Femur (tissue), 1 donor: ENCODE measurements at places on chromosomes 13 and 19.

- DNase-seq, result no peak
Observed at GRCh38 chr13:112693831-112694497, 4.1 kb downstream of the ATP11A start.

- peak; percentile 38 for DNase-seq
Observed at GRCh38 chr13:24264976-24265375, 44.4 kb upstream of the C1QTNF9 start.

- no peak for DNase-seq
Observed at GRCh38 chr13:111610879-111611278, 290.4 kb downstream of the TEX29 start.

DNA sequence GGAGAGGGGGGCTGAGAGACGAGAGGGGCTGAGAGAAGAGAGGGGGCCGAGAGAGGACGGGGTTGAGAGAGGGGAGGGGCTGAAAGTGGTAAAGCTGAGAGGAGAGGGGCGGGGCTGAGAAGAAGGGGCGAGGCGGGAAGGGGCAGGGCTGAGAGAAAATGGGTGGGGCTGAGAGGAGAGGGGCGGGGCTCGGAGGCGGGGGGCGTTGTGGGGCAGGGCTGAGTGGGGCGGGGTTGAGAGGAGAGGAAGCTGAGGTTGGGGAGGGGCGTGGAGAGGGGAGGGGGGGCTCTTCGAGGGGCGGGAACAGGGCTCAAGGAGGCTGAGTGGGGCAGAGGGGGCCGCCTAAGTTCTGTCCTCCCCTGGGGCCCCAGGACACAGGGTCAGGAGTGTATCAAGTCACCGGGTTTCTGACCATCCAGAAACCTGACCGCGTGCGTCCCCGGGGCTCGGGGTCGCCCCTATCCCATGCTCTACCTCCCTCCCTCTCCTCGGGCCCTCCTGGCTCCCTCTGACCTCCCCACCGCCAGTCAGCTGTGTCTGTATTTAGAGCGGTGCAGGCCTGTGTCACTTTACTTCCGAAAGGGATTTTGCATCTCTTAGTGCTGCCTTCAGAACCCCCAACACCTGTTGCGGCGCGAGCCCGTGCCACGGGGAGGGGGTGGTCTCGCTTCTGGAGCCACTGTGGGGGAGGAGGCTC is 38.6 kb upstream of the SEMA6B start:
- DNase-seq, result peak; percentile 60

- peak; percentile 43 for DNase-seq
Observed at GRCh38 chr19:40191836-40192646, 815 bp downstream of the MAP3K10 start.

- peak; percentile 51 for DNase-seq
Observed at GRCh38 chr13:43411741-43412140, 375.0 kb downstream of the ENOX1 start.

DNA sequence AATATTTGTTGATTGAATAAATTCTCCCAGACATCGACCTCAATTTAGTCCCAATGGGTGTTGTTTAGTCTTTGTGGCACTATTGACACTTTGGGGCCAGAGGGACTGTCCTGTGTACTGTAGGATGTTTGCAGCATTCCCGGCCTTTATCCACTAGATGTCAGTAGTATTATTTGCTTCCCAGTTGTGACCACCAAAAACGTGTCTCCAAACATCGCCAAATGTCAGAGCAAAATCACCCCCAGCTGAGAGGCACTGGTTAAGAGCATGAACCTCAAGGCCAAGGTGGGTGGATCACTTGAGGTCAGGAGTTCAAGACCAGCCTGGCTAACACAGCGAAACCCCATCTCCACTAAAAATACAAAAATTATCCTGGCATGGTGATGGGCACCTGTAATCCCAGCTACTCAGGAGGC is 15.4 kb downstream of the NLRP12 start:
- DNase-seq, result no peak

DNA sequence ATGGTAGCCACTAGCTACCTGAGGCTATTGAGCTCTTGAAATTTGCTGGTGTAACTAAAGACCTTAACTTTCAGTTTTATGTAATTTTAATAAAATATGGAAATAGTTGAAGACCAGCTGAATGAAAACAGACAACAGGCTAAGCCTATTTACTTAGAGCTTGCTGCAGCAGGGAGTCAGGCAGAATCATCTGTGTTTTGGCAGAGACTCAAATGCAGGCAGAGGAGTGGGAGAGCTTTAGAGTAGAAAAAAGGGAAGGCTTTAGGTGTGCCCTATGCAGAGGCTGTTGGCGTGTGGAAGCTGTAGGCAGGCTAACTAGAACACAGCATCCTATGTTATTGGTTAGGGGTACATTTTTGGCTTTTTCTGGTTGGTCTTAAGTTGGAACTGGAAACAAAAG is 304.9 kb upstream of the NBEA start:
- DNase-seq, result no peak

DNA sequence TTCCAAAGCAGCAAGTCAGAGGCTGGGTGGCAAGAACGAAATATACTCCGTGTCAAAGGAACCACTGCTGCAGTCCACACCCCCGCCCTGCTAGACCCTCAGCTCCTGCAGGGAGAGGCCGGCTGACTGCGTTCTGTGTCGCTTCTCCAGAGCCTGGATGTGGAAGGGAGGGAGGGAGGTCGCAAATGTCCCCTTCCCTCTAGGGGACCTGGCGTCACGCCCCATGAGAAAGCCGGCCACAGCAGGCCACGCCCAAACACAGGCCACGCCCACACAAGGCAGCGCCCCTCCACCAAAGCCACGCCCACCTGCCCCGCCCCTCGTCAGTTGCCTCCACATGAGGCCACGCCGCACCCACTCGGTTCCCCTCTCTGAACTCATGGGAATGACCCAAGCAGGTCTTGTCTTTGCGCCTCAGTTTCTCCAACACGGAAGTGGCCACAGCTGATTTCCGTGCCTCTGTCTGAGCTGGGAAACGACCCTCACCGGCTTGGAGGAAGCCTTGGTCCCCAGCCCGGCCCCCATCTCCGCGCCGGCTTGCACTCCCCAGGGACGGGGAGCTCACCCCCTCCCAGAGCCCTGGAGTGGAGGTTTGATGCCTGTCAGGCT is 38.4 kb upstream of the TCF3 start:
- peak; percentile 54 for DNase-seq

- no peak for DNase-seq
Observed at GRCh38 chr19:48890551-48890950, 8.0 kb downstream of the TULP2 start.

- DNase-seq, result no peak
Observed at GRCh38 chr13:94065741-94066140, 413.7 kb downstream of the DCT start.

DNA sequence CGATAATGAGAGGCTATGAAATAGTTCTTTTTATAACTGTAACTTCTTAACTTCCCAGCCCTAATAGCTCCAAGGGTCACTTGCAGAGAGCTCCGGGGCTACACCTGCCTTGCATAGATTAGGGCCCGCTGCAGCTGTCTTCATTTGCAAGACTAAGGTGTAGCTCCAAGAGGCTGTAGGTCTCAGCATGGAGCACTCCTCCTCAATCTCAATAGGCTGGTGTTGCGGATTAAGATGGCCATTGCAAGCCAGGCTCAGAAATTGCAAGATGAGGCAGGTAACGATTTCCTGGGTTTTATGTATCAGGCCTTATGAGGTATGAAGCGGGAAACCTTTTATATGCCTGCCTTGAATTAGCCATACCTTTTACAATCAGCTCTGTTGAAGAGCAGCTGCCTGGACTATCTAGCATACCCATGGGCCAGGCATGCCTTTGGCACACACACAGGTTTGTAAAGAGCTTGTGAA is 185.7 kb downstream of the TM9SF2 start:
- no peak for DNase-seq

DNA sequence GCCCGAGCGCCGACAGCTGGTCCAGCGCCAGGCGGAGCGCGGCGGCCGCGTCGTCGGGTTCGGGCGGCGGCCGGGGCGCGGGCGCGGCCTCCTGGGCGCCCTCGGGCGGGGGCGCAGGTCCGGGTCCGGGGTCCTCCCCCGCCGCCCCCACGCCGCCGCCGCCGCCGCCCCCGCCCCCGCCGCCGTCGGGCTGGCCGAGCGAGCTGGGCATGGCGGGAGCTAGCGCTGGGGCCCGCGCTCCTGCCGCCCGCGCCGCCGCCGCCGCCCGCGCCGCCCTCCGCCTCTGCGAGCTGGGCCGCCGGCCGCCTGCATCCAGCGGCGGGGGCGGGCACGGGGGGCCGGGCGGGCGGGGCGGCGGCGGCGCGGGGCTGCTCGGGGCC is 287 bp downstream of the MEX3D start:
- DNase-seq, result no peak

DNA sequence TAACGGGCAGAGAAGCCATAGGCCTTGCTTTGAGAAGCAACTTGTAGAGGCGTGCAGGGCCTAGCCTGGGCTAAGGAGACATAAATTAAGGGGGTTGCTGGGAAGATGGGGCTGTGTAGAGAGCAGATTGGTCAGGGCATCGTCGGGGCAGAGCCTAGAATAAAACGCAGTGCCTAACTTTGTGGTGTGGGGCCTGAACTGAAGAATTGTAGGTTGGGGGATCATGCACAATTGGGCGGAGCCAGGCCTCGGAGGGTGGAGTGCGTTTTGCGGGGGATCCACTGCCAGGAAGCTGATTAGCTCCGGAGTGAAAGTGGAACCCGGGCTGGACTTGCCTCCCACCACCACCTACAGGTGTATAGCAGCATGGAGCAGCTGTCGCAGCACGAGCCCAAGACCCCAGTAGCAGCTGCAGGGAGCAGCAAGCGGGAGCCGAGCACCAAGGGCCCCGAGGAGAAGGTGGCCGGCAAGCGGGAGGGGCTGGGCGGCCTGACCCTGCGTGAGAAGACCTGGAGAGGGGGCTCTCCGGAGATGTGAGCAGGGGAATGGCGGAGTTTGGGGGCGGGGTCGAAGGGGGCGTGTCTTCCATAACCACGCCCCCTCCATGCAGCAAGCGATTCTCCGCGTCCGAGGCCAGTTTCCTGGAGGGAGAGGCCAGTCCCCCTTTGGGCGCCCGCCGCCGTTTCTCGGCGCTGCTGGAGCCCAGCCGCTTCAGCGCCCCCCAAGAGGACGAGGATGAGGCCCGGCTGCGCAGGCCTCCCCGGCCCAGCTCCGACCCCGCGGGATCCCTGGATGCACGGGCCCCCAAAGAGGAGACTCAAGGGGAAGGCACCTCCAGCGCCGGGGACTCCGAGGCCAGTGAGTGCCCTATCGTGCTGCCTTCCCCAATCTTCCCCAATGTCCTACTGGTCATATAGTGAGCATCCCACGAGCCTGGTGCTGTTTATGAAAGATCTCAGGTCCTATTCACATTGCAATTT is 13.8 kb downstream of the DNASE2 start:
- DNase-seq, result peak; percentile 85

GRCh38 chr13:68929075-68929745 is 1178.4 kb upstream of the ATXN8OS start:
- no peak for DNase-seq
